ENCODE measurements at places on chromosomes 11 and 22.

DNA sequence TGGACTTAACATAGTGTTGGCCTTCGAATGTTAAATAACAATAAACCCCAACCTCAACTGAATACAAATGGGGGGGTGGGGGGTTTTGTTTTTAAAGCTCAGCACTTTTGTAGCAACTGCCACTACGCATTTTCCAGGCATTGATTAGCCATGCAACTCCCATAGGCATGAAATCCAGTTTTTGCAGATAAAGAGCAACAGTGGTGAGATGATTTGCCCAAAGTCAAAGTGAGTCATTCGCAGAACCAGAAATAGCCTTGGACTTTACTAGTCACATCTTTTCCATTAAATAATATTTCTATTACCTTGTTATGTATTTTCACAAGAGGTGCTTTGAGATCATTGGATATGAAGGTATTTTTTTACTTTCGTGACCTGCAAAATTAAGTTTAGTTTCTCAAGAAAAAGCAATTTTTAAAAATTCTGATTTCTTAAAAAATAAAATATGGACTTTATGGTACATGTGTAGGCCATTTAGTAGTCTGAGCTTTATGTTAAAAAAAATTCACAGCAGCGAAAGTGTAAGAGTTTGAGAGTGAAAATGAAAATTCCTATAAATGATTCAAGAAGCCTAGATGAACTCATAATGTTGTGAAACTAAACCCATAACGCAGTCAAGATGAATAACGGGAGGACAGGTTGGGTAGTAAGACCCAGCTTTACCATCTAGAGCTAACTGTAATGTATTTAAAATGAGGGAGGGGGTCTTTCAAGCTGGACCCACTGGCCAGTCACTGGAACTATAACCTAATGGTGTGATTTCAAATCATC lies 1.9 kb upstream of the PHF21A start:
- peak; percentile 34 for DNase-seq

DNA sequence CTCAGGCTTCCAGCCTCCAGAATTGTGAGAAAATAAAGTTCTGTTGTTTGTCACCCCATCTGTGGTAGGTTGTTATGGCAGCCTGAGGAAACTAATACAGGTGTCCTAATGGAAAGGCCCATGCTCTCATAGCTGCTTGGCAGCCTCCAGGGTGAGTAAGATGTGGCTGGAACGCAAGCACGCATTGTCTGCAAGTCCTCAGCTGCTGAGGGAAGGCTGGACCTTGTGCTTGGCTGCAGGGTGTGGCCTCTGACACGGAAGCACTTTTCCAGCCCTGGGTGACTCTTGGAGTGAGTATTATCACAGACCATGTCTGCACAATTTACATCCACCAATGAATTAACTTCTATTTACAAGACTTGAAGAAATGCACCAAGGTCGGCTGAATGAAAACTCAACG lies 44.4 kb upstream of the BARX2 start:
- no peak for DNase-seq

- DNase-seq, result no peak
Measured at GRCh38 chr11:118045191-118045590, 31.7 kb upstream of the TMPRSS4 start.

DNA sequence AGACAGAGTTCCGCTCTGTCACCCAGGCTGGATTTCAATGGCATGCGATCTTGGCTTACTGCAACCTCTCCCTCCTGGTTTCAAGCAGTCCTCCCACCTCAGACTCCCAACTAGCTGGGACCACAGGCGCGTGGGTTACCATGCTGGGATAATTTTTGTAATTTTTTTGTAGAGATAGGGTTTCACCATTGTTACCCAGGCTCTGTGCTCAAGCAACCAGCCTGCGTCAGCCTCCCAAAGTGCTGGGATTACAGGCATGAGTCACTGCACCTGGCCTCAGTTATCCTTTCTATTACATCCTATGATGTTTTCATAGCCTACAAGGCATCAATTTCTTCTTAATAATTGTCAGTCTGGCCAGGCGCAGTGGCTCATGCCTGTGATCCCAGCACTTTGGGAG lies 36.5 kb downstream of the LRRC74B start:
- DNase-seq, result no peak

GRCh38 chr11:65498977-65499712 lies at the start of gene MALAT1:
TSS of gene MALAT1 (plus strand) at chr11:65499045.
- peak; percentile 97 for DNase-seq

DNA sequence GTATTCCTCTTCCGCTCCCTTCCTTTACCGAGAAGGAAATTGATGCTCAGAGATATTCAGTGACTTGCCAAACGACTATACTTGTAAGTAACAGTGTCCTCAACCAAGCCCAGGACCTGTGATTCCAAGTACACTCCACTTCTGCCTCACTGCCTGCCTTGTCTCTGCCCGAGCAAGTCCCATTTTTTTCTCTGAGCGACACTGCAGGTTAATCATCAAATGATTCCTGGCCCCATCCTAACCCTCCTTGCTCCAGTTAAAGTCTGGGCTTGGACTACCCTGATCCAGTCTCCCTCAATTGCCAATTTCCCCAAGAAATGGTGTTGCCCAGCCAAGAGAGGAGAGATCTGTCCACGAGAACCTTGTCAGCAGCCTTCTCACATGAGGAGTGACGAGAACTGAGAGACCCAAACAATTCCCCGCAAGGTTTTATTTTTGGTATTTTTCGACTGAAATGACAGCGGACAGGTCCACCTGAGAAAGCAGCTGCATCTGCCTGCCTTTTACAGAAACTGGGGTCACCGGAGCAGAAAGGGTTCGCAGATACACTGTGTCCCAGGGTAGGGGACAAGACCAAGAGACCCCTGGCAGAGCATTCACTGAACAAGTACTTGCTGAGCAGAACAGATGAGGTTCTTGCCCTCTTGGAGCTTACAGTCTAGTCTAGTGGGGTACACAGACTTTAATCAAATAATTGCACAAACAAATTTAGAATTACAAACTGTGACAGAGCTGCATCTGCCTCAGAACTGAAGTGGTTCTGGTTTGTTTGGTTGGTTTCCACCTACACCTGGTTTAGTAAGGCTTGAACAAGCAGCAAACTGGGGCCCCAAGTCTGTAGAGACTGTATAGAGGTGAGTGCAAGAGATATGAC lies 11.4 kb downstream of the POU2AF1 start:
- DNase-seq, result no peak

GRCh38 chr11:43988040-43988817 lies 45.8 kb downstream of the C11orf96 start:
- DNase-seq, result no peak

GRCh38 chr11:32529994-32530588 lies 53.5 kb upstream of the EIF3M start:
- DNase-seq, result no peak

DNA sequence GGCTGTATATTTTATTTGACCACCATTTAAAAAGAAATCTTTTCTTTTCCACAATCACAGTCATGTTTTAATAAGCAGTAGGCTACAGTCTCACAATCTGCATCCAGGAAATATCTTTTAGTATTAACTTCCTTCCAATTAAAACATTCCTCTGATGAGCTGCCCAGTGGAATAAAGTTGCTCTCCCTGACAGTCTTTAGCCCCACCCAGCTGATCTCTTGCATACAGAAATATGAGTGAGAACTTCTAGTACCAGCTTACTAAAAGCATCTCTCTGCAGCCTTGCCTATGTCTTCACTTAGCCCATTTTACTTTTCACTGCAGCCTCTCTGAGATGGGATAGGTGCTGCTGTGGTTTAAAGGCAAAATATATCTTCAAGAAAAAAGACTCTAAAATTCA lies 143.4 kb upstream of the ANO3 start:
- DNase-seq, result no peak

- no peak for DNase-seq
Measured at GRCh38 chr22:24002851-24003250, 2.4 kb downstream of the GSTT4 start.

DNA sequence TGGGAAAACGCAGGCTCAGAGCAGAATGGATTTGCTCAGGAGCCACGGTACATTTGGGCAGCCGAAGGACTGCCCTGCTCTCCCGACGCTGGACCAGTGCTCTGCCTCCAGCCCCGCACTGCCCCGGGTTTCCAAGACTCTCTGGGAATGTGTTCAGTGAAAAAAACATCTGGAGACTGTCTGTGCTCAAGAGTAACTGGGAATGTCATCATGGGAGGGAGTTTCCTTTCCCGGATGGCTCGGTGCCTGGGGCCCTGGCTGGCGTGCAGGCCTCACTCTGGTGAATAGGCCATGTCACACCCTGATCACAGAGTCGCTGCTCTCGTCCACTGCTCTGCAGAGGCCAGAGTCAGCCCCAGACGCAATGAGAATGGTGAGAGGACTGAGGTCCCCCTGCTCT lies 9.8 kb upstream of the APOL6 start:
- DNase-seq, result no peak

- no peak for DNase-seq
Measured at GRCh38 chr11:38481391-38481790, 1883.4 kb upstream of the RAG2 start.

DNA sequence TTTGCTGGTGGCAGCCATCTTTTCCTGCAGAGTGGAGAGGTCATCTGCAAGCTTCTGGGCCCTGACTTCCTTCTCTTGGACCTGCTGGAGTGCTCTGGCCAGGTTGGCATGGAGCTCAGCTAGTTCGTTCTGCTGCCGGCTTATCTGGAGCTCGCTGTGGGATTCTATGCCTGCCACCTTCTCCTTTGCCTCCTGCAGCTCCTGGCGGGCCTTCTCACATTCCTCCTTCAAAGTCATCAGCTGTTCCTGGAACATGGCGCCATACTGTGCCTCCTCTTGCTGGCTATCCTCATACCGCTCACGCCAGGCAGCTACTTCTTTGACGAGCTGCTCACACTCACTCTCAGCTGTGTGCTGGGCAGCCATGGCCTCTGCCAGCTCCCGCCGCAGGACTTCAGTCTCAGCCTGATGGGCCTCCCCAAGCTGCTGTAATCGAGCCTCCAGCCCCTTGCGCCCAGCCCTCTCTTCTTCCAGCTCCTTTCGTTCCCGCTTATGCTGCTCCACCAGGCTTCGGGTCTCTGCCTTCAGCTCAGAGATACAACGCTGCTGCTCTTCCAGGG lies 16.1 kb downstream of the IL18BP start:
- no peak for DNase-seq

- DNase-seq, result peak; percentile 77
Measured at GRCh38 chr11:46335890-46336562, 11.2 kb upstream of the DGKZ start.

- DNase-seq, result no peak
Measured at GRCh38 chr11:122874991-122875390, 7.6 kb upstream of the JHY start.

DNA sequence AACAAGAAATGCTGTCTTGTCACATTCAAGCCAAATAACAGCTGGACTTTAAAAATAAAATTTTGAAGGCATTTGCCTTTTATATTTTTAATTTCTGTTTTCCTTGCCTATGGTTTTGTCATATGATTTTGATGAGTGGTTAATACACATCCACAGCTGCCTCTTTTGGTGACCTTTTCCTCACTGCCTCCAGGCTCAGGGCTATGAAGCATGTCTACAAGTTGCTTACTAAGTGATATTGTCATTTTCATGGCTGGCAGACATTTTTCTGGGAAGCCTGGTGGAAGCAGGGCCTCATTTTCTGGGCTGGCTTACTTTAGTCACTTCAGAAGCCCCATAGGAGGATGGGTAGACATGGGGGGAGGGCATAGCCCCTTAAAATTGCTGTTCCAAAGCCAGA lies 344.9 kb downstream of the SOX6 start:
- no peak for DNase-seq

- no peak for DNase-seq
Measured at GRCh38 chr22:39597236-39597869, 26.8 kb downstream of the CACNA1I start.

DNA sequence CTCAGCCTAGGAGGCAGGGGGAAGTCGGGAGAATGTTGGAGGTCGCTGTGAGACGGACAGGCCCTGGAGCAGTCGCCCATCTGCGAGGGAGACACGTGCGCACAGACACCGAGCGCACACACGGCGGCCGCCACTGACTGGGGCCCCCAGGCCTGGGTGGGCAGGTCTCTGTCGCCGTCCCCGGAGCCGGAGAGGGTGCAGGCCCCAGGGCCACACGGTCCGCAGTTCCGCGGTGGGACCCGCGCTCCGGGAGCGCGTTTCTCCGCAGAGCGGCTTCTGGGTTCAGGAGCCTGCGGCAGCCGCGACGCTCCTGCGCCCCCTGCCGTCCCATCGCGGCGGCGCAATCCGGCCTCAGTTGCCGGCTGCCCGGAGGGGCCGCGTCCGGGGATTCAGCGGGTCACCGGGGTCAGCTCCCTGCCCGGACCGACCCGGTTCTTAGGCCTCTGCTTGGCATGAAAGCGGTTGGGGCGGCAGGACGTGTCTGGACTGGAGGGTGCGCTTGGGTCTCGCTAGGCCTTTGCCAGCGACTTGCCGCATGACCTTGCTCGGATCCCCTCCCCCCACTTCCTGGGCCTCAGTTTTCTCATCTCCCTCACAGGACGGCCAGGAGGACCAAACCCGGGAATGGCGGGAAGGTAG lies 31.2 kb downstream of the PDE2A start:
- peak; percentile 75 for DNase-seq

DNA sequence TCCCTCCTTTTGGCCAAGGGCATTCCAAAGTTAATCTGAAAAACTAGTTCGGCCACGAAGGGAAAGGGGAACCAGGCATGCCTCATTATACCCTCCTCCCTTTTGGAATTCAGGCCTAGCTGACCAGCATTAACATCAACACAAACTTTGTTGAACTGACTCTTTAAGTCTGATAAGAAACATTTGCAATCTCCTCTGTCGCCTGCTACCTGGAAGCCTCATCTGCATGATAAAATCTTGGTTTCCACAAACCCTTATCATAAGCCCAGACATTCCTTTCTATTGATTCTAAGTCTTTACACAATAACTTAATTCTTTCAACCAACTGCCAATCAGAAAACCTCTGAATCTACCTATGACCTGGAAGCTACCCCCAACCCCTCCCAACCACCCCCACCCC lies 11.4 kb downstream of the POGLUT3 start:
- no peak for DNase-seq

DNA sequence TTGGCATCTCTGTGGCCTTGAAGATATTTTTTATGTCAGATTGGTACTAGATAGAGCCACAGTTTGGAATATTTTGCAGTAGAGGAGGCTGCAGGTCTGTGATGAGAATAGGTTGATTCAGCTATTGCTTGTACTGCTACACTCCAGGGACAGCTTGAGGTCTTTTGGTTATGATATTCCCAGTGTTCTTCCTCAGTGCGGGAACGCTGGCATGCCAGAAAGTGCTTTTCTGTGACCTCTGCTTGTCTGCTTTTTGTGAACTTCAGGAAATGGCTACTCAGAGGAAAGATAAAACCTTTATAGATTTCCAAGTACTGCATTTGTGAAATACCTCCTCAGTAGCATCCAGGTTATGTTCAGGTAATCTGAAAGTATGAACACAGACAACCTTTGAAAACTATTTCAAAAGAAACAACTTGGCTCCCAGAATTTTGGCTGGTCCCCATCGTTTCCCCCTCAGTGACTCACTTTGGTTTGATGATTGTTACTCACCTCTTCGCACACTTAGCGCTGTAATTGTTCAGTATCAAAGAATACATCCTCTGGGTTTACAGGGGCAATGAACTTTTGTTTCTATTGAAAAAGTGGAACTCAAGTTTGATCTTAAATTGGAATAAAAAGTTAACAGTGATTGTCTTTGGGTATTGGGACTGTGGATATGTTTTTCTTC lies 191.4 kb downstream of the HIPK3 start:
- no peak for DNase-seq

All from NB4 (cell line).